Stimulated activated CD4-positive, alpha-beta T cell treated with anti-CD3 and anti-CD28 coated beads, Interleukin-15, amount 100 ng/mL, for 24 hours (primary cell): ENCODE measurements at places on chromosomes 5 and 9.

DNA sequence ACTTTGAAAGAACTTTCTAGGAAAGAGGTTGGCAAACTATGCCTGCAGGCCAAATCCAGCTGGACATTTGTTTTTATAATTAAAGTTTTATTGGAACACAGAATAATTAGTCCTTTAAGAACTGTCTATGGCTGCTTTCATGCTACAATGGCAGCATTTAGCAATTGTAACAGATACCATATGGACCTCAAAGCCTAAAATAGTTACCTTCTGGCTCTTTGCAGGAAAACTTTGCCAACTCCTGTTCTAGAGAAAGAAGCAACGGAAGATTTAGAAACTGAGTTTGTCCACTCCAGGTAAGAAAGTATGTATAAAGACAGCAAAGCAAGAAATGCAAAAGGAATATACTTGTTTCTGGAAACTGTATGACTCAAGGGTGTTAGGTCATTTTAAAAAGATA is 281.7 kb upstream of the TRPM3 start:
- no peak for DNase-seq

GRCh38 chr9:124696101-124696500 is 75.0 kb downstream of the NR6A1 start:
- no peak for DNase-seq

- no peak for DNase-seq
Measured at GRCh38 chr9:136890661-136891060, 4.3 kb downstream of the TRAF2 start.

DNA sequence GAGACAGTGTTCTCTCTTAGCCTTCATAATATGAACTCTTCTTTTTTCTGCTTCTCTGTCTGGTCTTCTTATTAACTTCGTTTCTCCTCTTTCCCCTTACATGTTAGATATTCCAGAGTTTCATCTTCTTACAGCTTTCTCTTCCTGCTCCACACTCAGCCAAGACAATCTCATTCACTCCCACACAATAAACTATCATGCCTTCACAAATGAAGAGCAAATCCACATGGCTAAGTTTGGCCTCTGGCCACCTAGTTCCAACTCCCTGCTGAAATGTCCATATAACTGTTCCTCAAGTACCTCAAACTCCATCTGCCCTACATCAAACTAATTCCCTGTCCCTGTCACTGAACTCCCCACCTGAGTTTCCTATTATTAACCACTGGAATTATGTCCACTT is 18.4 kb downstream of the IL33 start:
- DNase-seq = no peak

- no peak for DNase-seq
Measured at GRCh38 chr5:39846144-39846543, 421.4 kb upstream of the DAB2 start.

GRCh38 chr5:90344689-90345088 is 64.9 kb downstream of the CETN3 start:
- no peak for DNase-seq

DNA sequence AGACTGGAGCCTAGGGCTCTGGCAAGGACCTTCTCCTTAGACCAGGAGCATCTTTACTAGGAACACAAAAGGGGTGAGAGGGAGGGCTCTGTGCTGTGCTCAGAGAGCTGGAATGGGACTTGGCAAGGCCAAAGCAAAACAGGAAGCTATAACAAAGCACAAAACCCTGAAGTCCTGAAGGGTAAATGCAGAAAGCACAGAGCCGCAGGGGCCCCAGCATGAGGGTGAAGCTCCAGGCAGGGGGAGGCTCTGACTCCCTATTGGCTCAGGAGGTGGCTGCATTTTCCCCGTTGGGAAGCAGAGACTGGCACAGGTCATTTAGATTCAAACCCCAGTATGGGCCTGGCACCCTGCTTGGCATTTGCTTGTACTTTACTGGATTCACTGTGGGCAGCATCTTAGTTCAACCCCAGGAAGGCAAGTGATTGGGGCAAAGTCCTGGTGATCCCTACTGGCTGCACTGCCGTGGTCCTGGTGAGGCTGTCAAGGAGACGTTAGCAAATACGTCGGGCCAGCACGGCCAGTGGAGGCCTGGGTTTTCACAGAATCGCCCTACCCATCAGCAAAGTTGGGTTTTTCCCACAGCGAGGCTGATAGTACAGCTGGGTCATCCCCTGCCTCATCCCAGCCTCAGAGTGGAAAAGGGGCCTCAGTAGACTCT is 46.3 kb downstream of the GGTA1 start:
- DNase-seq = no peak
